Brain pericyte (primary cell): ENCODE measurements at places on chromosomes 2 and 18.

DNA sequence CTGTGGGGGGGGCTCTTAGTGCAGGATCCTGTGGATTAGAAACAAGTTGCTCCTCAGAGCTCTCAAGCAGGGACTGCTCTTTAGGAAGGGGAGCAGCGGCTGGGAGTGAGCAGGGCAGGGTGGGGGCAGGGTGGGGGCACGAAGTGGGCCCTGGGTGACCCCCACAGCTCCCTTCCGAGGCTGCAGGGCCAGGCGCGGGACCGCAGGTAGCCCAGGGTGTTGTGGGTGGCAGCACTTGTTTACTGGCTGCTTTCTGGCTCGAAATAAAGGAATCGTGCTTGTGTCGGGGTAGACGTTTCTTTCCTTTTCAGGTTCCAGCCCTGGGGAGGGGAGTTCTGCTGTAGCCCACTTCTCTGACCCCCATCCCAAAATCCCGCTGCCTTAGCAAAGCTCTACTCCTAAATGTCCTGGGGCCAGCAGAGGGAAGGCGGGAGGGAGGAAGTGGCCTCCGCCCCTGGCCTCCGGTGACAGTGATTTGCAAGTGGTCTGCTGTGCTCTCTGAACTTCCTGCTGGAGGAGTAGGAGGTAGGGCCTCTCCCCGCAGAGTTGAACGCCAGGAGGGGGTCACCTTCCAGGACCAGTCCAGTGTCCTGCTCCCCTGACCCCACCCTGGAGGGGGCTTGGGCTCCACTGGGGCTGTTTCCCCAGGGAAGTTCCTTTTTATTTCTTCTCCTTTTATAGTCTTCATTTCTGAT lies 8.3 kb downstream of the NEU4 start:
- DNase-seq, result no peak

GRCh38 chr2:203346612-203347011 lies 18.4 kb downstream of the ABI2 start:
- DNase-seq, result no peak

DNA sequence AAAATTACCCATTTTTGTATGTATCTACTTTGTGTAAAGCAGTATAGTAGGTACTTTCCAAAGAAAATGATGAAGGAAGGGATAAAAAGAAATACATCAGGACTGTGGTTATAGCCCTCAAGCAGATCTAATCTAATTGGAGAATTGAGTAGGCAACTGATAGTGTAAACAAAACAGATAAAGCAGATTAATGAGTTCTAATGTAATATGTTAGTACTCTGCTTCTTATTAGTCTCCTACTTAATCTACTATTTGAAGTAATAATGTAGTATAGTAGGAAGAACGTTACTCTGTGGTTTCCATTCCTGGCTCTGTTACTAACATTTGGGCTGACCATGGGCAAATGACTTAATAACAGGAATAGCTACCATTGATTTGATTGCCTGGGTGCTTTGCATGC lies 250.7 kb downstream of the ARHGAP15 start:
- no peak for DNase-seq

- DNase-seq, result no peak
Measured at GRCh38 chr18:78731016-78731397, 248.6 kb upstream of the SALL3 start.

DNA sequence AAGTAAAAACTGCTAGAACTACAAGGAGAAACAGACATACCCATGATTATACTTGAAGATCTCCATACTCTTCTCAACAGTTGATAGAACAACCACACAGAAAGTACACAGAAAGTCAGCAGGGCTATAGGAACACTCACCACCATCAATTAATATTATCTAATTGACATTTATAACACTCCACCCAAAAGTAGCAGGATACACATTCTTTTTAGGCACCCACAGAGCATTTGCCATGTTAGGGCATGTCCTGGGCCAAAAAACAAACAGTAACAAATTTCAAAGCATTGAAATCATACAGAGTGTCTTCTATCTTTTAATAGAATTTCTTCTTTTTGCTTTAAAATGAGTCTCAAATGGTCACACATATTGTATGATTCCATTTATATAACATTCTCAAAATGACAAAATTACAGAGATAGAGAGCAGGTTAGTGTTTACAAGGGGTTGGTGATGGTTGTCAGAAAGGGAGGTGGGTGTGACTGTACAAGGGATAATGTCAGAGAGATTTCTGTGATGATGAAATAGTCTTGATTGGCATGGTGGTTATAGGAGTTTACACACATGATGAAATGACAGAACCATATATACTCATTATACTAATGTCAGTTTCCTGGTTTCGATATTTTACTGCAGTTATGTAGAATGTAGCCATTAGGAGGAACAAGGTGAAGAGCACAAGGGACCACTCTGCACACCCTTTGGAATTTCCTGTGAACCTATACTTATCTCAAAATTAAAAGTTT lies 82.8 kb downstream of the NCK2 start:
- DNase-seq, result no peak

GRCh38 chr2:23241121-23241520 lies 143.9 kb upstream of the KLHL29 start:
- no peak for DNase-seq

DNA sequence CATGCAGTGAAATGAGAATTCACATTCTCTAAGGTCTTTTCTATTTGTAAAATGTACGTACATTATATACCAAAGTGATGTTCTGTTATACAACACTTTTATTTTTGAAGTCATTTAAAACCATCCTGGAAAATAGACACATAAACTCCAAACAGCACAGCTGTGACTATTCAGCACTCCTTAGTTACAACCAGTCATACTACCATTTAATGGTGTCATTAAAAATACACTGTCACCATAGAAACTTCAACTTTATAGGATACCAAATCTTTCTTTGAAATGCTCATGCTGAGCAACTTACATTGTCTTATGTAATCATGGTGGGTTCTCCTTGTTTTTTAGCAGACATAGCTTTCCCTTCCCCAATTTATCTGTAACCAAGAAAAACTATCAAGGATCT lies 85.3 kb downstream of the METTL4 start:
- no peak for DNase-seq

GRCh38 chr2:227323818-227324217 lies 1.2 kb upstream of the MFF start:
- no peak for DNase-seq

- DNase-seq, result no peak
Measured at GRCh38 chr2:23243073-23243659, 141.8 kb upstream of the KLHL29 start.

GRCh38 chr18:49227001-49227380 lies 233.5 kb downstream of the DYM start:
- no peak for DNase-seq
